ENCODE measurements at places on chromosomes 16 and 17. TPM values are rescaled to one million over a fixed set of nuclear protein-coding genes. Genes with fewer than 3 reads are reported as not detected.
A peak's percentile ranks its signal among the peaks of the same experiment; 100 is the strongest.

DNA sequence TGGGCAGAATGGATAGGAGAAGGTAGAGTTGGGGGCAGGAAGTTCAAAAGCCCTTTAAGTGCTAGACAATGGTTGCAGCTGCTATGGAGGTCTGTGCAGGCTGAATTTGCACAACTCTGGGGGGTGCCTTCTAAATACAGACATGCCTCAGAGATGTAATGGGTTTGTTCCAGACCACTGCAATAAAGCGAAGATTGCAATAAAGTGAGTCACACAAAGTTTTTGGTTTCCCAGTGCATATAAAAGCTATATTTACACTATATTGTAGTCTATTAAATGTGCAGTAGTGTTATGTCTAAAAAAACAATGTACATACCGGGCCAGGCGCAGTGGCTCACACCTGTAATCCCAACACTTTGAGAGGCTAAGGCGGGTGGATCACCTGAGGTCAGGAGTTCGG, 60.5 kb upstream of the MYOCD start:
- no peak for DNase-seq

The HEATR9 gene
- 0.12 TPM for polyA plus RNA-seq

- no peak for DNase-seq
Observed at GRCh38 chr17:33564146-33564545, 271.1 kb upstream of the ASIC2 start.

The PHOSPHO1 gene
- 11.9 TPM for polyA plus RNA-seq

DNA sequence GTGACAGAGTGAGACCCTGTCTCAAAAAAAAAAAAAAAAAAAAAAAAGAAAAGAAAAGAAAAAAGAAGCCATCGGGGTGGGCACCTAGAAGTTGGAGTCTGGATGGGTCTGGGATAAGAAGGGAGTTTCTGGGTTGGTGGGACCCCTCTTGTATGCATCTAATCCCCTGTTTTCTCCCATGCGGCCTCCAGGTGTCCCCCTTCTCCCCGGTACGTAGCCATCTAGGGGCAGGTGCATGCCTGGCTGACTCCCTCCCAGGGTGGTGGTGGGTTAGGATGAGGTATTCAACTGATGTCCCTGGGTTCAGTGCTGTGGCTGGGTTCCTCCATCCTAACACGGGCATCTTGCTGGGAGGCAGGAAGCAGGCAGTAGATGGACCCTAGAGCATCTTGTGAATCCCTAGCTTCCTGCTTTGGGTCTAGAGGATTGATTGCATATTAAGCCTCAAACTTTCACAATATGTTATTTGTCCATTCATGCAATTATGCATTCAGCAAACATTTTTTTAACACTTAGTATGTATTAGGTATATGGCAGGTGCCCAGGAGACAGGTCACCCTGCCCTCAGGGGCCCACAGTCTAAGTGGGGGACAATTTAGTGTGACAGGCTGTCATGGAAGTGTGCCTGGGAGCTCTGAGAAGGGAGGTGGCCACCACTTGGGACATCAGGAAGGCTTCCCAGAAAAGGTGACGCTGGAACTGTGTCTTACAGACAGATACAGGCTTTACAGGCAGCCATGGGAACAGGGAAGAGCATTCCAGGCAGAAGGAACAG, 13.1 kb downstream of the FMNL1 start:
- DNase-seq = no peak

- DNase-seq = no peak
Observed at GRCh38 chr16:27319257-27319965, 5.6 kb downstream of the IL4R start.

DNA sequence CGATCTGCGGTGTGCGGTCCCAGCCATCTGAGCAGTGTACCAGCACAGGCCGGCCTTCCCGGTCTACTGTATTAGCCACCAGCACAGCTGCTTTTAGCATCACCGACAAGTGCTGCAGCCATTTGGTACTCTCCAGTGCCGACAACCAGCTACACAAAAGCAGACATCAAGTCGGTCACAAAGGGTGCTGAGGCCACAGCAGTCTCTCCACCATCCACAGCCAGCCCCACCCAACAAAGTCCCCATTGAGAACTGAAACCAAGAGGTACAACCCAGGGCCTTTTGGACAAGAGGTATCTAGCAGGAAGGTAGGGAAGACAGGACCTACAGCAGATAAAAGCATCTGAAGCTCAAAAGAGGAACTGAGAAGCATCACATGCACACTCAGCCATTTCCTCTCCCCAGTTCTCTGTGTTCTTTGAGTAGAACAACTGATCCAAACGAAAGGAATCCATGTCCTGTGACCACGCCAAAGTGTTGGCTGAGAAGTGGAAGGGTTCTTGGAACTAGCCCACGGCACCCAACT, 9.5 kb downstream of the MTMR4 start:
- no peak for DNase-seq

- DNase-seq = peak; percentile 56
Observed at GRCh38 chr16:7086822-7087616, 245.6 kb upstream of the RBFOX1 start.

DNA sequence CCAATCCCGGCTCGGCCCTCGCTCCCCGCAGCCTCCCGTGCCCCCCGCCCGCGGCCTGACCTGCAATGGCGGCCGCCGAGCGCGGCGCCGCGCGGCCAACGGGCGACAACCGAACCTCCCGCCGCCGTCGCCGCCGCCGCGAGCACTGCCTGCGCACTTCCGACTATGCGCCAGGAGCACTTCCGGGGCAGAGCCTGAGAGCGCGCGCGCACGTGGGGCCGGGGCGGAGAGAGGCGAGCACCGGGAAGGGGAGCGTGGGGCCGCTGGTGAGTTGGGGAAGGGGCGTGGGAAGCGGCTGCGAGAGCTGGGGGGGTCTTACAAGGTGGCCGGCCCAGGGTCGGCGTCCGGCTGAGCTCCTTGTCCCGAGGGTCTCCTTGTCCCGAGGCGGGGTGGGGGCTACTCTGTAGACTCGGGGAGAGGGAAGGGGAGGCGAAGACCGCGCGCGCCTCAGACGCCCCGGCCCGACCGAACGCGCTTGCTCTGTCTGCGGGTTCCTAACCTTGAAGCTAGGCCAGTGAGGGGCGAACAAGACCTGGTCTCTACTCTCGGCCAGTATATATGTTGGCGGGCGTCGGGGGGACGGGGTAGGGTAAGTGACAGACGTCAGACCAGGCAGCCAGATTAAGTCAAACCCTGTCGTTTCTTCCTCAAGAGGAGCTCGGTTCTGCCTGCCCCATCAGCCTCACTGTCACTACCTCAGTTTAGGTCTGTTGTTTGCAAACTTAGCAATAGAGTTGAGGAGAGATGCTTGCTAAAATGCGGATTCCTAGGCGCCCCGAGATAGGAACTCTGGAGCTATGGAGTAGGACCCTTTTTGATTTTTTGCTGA, at the start of the genes CHTF8 and UTP4:
Gene CHTF8, minus strand, starts transcription at position 165 of the 829 bp plus-strand sequence. CDS start 11,130 bp downstream, outside the sequence.
Gene UTP4, plus strand, starts transcription at position 226 of the 829 bp plus-strand sequence. CDS start 811 bp downstream, outside the sequence.
- peak; percentile 87 for DNase-seq

DNA sequence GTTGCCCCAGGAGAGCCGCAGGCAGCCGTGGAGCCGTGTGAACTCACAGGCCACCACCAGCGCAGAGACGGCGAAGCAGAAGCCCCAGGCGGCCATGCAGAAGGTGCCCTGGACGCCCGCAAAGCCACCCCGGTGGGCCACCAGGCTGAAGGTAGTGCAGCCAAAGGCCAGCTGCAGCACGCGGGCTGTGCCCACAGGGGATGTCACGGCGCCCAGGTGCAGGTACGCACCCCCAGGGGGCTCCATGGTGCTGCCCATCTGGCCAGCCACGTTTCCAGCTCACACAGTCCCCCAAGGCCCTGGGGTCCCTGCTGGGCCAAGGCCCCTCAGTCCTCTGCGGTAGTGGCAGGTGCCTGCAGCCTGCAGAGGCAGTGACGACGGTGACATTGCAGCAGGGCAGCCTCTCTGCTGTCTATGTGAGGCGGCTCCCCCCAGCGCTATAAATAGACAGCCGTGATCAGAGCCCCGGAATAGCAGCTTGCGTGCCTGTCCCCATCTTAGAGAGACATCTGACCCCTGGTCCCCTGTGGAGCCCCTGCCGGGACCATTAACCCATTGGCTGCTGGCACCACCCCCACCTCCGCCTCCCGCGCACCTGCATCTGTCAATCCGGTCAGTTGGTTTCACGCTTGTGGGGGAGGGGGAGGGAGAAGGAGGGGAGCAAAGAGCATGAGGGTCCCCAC, 4.5 kb upstream of the PYCR1 start:
- no peak for DNase-seq

DNA sequence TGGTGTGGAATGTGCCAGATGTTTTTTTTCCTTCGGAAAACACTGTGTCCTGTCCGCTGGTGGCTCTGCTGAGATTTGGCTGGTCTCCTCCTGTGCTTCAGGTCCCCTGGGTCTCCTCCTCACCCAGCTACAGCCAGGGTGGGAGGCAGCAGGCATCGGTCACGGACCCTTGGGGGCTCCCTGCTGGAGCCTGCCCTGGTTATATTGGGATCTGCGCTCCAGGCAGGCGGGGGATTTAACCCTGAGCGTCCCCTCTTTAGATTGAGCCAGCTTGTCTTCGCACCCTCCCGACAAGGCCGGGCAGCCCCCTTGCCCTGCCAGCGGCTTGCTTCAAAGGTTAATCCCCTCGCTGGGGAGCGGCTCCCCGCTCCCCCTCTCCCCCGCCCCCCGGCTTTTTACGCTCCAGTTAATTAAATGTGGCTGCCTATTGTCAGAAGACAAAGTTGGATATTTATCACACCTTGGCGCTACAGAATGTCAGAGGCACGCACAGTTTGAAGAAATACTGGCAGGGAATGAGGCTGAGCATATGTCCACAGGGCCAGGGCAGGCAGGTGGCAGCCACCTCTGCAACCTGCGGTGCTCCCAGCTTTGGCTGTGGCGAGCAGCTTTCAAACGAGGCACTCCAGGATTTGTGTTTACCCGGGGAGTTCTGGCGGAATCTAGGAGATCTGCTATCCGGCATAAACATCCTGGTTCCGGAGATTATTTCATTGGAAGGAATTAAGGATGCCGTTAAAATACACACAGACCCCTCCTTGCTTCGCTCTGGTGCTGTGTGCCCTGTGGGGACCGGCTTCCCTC, 38.2 kb upstream of the GSE1 start:
- DNase-seq = no peak

- DNase-seq = no peak
Observed at GRCh38 chr16:6038941-6039645, 941.5 kb upstream of the EEF2KMT start.

GRCh38 chr17:45286286-45286685, 24.4 kb upstream of the SPATA32 start:
- DNase-seq = no peak

The CA7 gene
- not detected for polyA plus RNA-seq

DNA sequence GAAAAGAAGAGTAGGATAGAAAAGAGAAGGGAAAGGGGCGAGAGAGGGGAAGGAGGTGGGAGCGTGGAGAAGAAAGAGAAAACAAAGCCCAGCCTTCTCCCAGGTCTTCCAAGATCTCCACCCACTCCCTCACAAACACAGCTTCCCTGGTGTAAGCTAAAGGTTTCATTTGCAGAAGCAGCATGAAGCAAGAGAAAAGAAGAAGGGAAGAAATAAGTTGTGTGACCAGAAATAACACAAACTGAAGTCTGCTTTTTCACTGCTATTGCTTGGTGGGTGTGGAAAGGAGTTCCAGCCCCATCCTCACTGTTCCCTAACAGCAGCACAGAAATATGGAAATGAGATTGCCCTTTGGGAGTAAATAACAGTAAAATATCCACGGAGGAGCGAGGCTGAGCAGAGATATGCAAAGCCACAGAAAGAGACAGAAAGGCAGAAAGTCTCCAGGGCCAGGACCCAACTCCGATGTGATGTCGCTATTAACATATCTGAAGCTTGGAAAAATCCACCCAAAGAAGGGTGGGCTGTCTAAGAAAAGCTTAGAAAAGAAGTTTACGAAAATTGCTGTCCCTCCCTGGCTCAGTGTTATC, 10.3 kb upstream of the GAS7 start:
- peak; percentile 21 for DNase-seq

DNA sequence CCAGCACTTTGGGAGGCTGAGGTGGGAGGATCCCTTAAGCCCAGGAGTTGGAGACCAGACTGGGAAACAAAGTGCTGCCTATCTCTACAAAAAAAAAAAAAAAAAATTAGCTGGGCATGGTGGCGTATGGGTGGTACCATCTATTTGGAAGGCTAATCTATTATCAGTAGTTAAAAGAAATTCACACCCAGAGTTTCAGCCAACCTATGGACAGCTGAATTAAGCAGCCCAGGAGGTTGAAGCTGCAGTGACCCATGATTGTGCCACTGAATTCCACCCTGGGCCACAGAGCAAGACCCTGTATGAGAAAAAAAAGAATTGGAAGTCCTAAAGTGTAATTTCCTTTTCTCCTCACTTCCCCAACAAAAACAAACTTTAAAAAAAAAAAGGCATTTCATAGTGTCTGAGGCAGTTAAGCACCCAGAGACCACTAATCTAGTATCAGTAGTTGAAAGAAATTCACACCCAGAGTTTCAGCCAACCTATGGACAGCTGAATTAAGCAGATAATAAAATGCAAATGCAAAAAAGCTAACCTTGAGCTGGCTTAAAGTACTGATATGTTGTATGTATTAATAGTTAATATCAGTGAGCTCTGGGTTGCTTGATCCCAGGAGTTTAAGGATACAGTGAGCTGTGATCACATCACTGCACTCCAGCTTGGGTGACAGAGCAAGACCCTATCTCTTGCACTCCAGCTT, 18.1 kb downstream of the CLTC start:
- no peak for DNase-seq

DNA sequence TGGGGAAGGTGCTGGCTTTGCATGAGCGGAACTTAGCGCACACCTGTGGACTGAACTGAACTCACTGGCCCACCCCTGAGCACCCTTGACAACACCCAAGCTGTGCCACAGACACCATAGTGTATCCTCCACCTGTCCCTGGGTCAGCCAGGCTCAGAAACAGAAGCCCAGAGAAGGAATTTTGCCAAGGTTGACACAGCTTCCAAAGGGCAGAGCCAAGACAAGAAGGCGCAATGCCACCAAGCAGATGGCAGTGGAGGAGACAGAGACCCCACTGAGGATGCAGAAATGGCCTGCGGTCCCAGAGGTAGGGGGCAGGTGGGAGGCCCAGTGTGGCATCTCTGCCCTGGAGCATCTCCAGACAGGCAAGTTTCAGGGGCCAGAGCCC, 169.0 kb downstream of the ENGASE start:
- no peak for DNase-seq

The SOX8 gene
- polyA plus RNA-seq = 34.8 TPM

DNA sequence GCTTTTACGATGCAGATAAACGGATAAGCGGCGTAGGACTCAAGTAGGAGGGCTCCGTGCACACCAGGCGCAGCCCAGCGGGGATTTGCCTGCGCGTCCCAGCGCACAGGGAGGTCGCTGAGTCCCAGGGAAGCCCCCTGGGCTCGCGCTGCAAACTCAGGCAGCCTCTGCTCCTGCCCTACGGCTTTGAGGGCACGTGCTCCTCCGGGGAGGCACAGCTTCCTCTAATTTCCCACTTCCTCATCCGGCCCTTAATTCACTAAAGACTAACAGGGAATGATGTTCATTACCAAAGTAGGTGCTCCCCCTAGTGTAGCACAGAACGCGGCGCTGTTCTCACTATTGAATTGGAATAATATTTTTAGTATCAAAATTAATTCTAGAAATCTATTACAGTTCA, 825.4 kb downstream of the KCNJ18 start:
- DNase-seq = no peak

Measured in muscle of arm (tissue), 14 donors.